ENCODE measurements at places on chromosomes 16 and 17.

DNA sequence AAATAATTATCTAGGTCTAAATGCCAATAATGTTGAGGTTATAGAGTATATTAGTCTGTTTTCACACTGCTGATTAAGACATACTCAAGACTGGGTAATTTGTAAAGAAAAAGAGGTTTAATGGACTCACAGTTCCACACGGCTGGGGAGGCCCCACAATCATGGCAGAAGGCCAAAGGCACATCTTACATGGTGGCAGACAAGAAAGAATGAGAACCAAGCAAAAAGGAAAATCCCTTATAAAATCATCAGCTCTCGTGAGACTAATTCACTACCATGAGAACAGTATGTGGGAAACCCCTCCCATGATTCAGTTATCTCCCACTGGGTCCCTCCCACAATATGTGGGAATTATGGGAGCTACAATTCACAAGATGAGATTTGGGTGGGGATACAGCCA, 2.9 kb upstream of the KATNB1 start:
- no peak for DNase-seq

- DNase-seq: no peak
These were observed 7.2 kb upstream of the MRPL58 start for GRCh38 chr17:75005291-75005690.

DNA sequence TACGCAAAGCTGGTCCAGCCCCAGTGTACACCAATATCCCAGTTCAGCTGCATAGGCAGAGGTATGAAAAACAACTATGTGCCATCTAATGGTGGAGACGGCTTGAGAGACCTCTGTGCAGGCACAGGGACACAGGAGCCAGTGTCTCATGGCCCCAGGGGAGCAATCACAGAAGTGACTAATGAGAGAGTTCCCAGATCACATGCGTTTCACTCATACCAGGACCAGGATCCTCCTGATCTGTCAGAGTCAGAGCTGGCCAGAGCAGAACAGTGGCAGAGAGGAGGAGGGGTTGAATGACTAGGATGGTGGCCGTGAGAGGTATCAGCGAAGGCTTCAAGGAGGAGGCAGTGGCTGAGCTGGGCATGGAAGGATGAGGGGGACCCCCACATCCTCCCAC, 41.1 kb downstream of the TMEM132E start:
- no peak for DNase-seq

GRCh38 chr17:37720989-37721388, 23.9 kb downstream of the HNF1B start:
- DNase-seq: no peak

DNA sequence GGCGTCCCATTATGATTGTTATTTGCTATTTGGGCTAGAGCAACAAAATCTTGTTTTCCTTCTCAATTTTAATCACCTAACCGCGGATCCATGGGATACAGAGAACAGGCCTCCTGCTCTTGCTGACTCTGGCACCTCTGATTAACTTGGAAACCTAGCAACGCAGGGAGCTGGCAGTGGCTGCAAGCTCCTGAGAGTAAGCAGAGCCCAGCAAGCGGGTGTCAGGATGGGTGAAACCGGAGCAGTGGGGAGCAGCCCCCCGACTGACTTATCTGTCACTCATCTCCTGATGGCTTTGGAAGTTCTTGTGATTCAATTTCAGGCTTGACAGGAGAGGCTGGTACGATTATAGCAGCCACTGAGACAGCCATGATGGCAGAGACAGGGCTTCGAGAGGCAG, 45.5 kb upstream of the CDC42EP4 start:
- no peak for DNase-seq

DNA sequence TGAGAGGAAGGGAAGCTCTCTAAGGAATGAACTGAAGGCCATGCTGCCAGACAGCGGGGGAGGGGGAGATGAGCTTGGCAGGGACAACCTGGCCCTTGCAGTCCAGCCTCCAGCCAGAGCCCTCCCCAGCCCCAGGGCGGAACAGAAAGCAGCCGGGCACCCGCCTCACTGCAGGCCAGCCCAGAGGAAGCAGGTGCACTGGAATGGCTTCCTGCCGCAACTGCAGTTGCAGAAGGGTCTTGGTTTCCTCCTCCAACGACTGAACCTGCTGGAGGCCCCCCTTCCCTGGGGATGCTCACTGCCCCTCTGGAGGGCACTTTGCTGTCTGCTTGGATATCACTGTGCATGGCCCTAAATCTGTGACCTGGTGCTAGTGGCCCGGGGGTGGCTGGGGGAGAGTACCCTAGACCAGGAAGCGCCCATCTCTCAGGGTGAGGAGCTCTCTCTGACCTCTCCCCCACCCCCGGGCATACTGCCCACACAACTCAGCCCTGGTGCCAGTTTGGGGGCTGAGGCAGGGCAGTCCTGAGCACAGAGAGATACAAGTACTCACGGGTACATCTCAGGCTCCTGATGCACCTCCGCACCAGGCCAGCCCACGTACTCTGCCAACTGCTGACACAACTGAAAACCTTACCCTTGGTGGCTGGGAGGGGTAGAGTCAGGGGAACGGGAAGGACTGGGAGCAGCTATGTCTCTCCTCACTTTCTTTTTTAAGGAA, 41.1 kb downstream of the MYO18A start:
- no peak for DNase-seq

DNA sequence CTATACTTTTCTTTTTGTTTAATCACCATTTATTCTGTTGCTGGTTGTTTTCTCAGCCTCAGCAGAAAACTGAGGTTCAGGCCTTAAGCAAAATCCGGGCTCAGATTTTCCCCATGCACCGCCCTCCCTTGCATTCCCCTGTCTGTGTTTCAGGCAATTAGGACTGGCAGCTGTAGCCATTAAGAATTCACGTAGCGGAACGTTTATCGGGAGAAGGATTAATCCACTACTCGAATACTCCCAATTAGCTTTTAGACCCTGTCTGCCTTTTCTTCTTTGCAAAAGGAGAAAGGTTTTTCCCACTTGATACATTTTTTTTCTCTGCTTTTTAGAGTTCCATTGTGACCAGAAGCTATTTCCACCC, 173.1 kb downstream of the RPTOR start:
- no peak for DNase-seq

DNA sequence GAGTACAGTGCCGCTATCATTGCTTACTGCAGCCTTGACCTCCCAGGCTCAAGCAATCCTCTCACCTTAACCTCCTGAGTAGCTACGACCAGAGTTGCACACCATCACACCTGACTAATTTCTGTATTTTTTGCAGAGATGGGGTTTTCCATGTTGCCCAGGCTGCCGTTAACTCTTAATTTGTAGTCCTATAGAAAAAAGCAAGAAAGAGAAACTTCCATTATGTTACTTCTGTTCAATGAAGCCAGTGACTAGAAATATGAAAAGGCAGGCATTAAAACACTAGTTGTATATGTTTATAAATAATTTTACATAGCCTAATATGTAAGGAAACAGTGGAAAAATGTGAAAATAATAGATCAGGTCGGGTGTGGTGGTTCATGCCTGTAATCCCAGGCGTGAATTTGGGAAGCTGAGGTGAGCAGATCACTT, 9.7 kb downstream of the RAD51C start:
- DNase-seq: no peak

DNA sequence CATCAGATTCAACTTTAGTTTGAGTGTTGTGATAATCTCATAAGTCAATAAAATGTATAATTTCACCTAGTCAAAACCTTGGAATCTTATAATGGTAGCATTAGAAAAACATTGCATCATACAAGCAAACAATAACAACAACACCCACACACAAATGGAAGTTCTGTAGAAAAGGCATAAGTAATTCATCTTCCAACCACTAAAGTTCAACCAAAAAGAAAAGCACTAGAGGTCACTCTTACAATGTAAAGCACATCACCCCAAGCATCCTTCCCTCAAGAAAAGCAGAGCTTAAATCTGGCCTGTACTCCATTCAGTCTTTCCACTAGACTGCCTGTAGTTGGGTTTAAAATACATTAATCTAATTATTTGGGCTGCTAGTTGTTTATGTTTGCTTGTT, 1.8 kb downstream of the CNTNAP4 start:
- DNase-seq: no peak

DNA sequence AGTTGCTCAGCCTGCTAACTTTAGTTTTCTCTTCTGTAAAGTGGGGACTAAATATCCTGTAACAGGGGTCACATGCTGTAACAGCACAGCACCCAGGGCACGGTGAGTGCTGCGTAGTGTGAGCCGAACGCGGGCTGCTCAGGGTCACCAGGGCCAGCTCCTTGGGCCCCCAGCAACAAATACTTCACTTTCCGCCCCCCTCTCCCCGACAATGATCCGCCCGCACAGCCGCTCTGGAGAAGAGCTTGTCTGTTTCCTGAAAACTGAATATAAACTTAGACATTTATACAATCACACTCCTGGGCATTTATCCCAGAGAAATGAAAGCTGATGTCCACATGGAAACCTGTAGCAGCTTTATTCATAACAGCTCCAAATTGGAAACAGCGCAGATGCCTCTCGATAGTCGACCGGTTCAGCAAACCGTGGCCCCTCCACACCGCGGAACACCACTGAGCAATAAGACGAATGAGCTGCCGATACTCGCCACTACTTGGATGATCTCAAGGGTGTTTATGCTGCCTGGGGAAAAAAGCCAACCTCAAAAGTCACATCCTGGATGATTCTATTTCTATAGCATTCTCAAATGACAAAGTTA, 267.2 kb downstream of the PARN start:
- peak; percentile 55 for DNase-seq

- DNase-seq: no peak
These were observed 26.9 kb downstream of the GPT2 start for GRCh38 chr16:46911038-46911437.

GRCh38 chr17:71966459-71967313, 154.1 kb upstream of the SOX9 start:
- no peak for DNase-seq

DNA sequence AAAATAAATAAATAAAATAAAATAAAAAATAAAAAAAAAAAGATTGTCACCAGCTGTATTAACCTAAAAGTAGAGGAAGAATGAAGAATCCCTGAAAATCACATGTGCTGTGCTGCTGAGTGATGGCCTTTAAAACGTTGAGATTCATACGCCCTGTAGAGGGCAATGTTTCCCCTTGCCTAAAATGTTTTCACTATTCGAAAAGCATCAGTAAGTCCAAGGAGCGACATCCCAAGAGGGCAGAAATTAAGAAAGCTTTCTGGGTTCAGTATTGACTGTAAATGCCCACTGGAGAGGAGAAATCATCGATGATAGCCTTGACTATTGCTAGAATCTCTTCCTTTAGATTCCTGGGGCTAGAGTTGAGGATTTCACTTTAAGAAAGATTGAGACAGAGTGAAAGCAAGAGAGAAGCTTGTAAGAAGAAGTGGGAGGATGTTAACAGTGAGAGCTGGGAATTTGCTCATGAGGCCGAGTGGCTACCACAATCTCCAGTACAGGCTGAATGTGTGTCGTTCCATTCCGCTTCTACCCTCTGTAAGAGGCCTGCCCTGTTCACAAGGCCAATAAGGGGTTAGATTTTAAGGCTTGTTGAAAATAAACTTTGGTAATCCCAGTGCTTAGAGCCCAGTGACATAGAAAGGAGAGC, 170.8 kb upstream of the FAM20A start:
- DNase-seq: peak; percentile 75

- peak; percentile 24 for DNase-seq
These were observed 908 bp downstream of the TMEM98 start for GRCh38 chr17:32928586-32929535.

- peak; percentile 78 for DNase-seq
These were observed 28.9 kb upstream of the MAP3K14 start for GRCh38 chr17:45345554-45346215.

- DNase-seq: no peak
These were observed 44.7 kb upstream of the SOX9 start for GRCh38 chr17:72075995-72076677.

DNA sequence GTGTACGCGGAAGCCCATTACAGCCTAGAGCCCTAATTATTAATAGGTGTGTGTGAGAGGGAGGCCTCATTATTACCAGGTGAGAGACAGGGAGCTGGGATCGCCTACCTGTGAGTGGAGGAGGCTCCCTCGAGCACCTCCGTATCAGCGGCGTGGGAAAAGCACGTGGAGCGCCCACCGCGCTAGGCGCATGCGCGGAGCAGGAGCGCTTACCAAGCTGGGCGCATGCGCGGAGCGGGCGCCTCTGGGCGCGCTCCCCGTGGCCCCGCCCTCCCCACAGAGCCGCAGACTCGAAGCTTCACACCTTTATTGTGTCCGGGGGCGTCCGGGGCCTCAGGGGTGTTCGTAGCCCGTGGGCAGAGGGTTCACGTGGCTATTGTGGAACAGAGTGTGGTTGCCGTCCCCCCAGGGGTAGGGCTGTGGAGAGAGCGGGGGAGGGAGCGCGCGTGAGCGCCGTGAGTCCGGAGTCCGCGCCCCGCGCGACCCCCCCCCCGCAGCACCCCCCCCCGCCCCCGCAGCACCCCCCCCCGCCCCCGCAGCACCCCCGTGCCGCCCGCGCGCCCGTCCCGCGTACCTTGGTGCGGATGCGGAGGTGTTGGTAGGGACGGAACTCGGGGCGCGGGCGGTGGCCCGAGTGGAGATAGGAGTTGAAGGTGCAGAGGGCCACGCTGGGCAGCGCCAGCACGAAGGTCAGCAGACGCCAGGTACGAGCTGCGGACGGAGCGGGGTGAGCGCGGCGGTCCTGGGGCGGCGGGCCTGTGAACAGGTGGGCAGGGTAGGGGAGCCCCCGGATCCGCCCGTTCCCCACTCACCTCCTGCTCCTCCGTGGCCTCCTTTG, 500 bp downstream of the COX6A2 start:
- DNase-seq: peak; percentile 95

- no peak for DNase-seq
These were observed 361 bp downstream of the UQCRC2 start for GRCh38 chr16:21953541-21953902.

- no peak for DNase-seq
These were observed 187.5 kb upstream of the FOXF1 start for GRCh38 chr16:86322806-86323205.

DNA sequence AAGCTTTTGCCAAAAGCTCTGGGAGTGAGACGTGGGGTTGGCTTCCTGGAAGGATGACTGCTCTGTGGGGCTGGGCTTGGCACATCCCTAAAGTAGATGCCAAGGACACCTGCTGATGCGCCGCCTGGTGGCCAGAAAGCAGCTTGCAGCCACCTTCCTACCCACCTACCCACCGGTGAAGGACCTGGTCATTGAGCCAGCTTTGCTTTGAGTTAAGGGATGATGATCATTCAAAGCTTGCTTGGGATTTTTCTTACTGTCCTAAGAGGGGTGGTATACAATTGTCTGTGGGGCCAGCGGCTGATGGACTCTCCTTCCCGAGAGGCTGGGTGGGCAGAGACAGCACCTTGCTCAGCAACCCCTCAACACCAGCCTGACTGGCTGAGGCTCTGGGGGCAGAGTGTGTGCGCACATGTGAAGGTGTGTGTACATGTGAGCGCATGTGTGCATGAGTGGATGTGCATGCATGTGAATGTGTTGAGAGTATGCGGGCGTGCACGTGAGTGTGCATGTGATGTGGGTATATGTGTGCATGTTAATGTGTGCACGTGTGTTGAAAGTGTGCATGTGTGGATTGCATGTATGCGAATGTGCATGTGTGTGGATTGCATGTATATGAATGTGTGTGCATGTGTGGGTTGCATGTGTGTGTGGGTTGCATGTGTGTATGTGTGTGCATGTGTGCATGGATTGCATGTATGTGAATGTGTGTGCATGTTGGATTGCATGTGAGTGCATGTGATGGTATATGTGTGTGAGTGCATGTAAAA, 18.6 kb downstream of the C1QTNF1 start:
- DNase-seq: peak; percentile 79
